Hematopoietic multipotent progenitor cell treated with erythropoietin and hydrocortisone succinate and interleukin-3 and kit ligand, for 4 days (in vitro differentiated cells): ENCODE measurements at places on chromosomes 4 and X.

DNA sequence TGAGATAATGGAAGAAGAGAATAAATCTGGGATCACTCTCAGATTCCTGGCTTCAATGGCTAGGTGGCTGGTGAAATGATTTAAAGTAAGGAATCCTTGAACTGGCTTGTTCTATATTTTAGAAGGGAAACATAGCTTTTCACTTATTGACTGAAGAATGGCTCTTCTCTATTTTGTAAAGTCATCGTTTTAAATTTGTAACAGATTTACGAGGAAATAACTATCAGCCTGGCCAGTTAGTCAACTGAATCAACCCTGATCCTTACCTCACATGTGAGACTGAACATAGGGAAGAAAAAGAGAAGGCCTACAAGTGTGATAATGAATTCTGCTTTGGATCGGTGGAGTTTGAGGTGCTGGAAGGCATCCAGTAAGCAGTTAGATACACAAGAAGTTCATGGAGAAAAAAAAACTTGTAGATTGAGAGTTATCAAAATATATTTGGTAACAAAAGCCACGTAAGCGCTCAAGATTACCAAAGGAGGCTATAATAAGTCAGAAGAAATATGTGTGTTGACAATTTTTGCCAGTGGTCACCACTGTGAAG is 12.0 kb downstream of the AREG start:
- DNase-seq, result no peak

- DNase-seq, result no peak
These were observed 22.3 kb downstream of the TMEM31 start for GRCh38 chrX:103733017-103733416.

DNA sequence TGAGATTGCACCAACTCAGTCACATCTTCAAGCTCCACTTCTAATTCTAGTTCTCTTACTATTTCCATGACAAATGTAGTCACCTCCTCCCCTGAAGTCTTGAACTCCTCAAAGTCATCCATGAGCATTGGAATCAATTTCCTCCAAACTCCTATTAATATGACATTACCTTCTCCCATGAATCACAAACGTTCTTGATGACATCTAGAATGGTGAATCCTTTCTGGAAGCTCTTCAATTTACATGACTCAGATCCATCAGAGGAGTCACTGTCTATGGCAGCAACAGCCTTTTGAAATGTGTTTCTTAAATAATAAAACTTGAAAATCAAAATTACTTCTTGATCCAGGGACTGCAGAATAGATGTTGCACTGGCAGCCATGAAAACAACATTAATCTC is 34.5 kb downstream of the GALNTL6 start:
- no peak for DNase-seq

- no peak for DNase-seq
These were observed 973.7 kb upstream of the AGA start for GRCh38 chr4:178415925-178416324.

DNA sequence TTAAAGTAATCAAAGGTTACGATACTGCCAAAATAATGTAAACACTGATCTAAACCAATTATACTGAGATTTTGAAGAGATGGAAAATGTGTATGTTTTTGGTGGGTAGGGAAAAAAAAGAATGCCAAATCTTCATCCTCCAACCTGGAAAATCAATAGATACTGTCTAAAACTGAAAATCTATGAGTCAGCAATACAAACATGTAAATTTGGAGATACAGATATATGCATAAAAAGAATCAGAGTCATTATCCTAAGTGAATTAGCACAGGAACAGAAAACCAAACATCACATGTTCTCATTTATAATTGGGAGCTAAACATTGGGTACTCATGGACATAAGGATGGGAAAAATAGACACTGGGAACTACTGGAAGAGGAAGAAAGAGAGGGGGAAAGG is 197.4 kb upstream of the TRPC5 start:
- no peak for DNase-seq

DNA sequence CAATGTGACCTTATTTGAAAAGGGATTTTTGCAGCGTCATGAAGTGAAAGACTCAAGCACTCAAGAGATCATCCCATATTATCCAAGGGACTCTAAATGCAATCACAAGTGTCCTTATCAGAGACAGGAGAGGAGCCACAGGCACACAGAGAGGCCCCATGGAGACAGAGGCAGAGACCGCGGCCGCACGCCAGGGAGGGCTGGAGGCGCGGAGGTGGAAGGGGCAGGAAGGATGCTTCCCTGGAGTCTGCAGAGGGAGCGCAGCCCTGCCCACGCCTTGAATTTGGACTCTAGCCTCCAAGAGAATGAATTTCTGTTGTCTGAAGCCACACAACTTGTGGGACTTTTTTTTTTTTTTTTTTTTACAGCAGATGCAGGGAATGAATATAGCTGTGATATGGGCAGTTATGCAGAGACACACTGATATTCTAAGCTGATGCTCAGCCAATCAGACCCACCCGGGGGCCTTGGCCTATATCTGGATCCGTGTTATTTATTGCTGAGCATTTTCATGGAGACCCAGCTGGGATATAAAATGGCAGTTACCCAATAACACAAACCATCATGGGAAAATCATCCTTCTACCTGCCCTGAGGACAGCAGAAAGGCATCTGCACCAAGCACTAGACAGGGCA is 244.8 kb upstream of the PSAPL1 start:
- DNase-seq, result no peak

DNA sequence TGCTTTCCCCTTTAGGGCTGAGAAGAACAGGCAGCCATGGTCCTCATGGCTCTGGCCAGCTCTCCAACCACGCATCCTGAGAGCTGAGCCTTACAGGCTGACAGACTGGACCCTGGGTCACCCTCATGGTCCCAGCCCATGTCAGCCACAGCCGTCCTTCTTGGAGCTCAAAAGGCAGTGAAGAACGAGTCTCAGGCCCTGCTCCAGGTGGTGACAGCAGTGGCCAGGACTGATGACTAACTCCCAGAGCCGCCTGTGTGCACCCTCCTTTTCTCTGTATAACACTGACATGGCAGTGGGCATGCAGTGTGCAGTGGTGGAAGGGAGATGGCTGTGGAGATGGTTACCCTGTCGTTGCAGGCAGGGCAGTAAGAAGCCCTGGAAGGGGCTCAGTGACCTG is 10.3 kb upstream of the DUSP9 start:
- DNase-seq, result no peak

- DNase-seq, result no peak
These were observed 411.6 kb upstream of the MAGEB18 start for GRCh38 chrX:25726539-25726938.

GRCh38 chr4:148515248-148515647 is 73.0 kb upstream of the NR3C2 start:
- no peak for DNase-seq

- DNase-seq, result no peak
These were observed 782.1 kb downstream of the RAPGEF2 start for GRCh38 chr4:159884989-159885388.

DNA sequence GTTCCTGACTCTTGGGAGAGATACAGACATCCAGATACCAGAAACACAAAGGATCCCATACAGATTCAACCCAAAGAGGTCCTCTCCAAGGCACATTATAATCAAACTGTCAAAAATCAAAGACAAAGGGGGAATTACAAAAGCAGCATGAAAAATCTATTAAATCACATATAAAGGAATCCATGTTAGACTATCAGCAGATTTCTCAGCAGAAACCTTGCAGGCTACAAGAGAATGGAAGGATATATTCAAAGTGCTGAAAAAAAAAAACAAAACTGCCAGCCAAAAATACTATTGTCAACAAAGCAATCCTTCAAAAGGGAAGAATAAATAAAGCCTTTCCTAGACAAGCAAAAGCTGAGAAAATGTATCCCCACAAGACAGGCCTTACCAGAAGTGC is 14.8 kb upstream of the ADGRL3 start:
- DNase-seq, result no peak

DNA sequence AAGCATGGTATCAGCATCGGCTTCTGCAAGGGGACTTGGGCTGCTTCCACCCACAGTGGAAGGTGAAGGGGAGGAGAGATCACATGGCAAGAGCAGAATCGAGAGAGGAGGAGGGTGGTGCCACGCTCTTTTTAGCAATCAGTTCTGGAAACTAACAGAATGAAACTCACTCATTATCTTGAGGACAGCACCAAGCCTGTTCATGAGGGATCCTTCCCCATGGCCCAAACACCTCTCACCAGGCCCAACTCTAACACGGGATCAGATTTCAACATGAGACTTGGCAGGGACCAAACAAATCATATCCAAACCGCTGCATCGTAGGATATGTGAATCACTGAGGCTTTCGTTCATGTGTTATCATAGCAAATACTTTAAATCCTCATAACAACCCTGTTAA is 125.5 kb downstream of the GPC3 start:
- DNase-seq, result no peak

DNA sequence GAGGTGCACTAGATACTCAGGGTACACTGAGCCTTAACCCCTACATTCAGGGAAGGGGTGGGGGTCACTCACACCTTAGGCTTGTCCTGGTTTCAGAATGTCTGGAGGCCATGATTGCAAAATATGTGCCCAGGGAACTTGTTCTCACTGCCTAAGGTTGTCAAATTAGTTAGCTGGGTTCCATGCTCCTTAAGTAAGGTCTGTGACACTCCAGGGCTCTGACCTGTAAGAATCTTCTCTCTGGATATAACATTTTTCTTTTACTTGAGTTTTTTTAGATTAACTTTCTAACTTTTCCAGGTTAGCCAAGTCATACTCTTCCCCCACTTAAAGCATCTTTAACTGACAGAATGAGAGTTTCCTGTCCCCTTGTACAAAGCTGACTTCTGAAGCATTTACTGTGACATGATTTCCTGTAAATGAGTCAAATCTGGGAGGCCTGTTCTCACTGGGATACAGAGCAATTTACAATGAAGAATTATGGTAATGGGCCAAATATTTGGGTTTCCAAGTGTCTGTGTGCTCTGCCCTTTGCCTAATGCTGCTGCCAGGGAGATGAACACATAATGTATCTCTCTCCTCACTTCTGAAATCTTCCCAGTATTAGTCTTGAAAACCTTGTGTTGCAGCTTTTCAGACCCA is 101.7 kb downstream of the GATB start:
- no peak for DNase-seq

GRCh38 chrX:45001048-45001447 is 128.1 kb downstream of the KDM6A start:
- DNase-seq, result peak; percentile 53

GRCh38 chr4:113436360-113436759 is 325.2 kb downstream of the CAMK2D start:
- peak; percentile 2 for DNase-seq
